ENCODE measurements at places on chromosomes 7 and 10.

DNA sequence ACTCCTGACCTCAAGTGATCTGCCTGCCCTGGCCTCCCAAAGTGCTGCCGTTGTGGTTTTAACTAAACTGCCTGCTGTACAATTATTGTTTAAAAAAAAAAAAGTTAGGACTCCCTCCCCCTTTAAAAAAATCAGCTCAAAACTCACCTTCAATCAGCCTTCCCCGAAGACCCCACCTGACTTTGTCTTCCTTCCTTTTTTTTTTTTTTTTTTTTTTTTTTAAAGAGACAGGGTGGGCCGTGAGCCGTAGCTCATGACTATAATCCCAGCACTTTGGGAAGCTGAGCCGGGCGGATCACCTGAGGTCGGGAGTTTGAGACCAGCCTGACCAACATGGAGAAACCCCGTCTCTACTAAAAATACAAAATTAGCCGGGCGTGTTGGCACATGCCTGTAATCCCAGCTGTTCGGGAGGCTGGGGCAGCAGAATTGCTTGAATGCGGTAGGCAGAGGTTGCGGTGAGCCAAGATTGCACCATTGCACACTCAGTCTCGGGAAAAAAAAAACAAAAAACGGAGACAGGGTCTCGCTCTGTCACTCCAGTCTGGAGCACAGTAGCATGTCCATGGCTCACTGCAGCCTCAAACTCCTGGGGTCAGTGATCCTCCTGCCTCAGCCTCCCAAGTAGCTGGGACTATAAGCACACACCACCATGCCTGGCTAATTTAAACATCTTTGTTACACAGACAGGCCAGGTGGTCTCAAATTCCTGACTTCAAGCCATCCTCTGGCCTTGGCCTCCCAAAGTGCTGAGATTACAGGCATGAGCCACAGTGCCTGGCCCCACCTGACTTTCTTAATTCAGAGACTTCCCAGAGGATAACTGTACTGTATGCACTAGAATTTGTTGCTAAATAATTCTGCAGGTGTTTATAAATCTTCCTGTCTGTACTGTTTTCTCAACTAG, 3.2 kb downstream of the FIS1 start:
- no peak for DNase-seq

- no peak for DNase-seq
Observed at GRCh38 chr7:94394437-94395140, at the start of gene COL1A2. COL1A2 (plus strand) TSS chr7:94394895; CDS start chr7:94395032, 137 bp downstream.

GRCh38 chr10:29966269-29966668, 93.1 kb downstream of the JCAD start:
- no peak for DNase-seq

GRCh38 chr7:92889081-92889480, 52.7 kb upstream of the CDK6 start:
- DNase-seq: no peak

- no peak for DNase-seq
Observed at GRCh38 chr10:18238870-18239485, 98.8 kb downstream of the CACNB2 start.

DNA sequence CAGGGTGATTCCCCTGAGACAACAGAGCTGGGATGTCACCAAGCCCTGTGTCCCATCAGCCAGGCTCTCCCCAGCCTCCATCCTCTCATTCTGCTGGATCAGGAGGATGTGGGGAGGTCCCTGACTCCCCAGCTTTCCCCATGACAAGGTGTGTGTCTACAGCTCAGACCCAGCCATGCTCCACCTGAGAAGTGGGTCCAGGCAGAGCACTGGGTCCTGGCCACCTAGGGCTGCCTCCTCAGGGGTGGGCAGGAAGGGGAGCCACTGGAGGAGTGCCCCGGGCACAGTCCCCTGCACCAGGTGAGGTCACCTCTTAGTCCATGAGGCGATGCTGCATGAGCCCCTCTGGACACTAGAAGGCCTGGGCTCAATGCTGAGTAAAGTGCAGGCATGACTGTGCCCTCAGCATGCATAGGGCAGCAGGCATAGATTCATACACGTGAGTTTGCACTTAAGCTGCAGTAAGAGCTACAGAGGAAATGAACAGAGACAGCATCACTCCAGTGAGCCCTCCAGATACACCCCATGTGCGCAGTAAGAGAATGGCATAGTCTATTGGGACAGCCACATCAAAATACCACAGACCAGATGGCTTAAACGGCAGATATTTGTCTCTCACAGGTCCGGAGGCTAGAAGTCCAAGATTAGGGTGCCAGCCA, 48.3 kb downstream of the ALOX5 start:
- no peak for DNase-seq

GRCh38 chr7:15938115-15938514, 251.6 kb upstream of the MEOX2 start:
- no peak for DNase-seq

DNA sequence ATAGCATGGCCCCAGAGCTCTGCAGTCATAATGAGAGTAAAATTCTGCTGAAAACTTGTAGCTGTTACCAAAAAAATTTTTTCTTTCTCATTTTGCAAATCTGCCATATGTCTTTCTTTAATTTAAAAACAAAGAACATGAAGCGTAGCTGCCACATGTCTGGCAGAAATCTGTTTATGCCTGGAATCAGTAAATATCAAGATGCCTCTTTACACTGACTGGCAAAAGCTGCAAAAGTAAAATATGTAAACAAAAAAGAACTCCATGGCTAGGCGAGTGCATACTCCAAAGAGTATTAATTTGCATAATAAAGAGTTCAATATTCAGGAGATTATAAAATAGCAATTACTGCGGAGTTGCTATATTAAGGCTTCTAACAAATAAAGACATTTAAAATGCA, 130.9 kb upstream of the SP8 start:
- DNase-seq: no peak

DNA sequence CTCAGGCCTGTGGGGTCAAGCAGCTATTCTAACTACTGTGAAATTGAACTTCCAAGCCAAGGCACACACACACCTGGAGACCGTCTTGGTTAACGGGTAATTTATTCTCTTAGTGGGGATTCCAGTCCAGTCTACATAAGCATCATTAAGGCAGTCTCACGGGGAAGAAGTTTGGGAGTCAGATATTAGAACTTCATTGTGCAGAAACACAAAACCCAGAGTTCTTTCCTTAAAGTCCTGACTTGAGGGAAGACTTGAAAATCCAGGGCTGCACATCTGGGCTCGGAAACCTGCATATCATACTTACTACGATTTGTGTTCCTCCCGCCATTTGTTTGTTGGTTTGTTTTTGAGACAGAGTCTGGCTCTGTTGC, 112.0 kb downstream of the PTPRN2 start:
- no peak for DNase-seq

DNA sequence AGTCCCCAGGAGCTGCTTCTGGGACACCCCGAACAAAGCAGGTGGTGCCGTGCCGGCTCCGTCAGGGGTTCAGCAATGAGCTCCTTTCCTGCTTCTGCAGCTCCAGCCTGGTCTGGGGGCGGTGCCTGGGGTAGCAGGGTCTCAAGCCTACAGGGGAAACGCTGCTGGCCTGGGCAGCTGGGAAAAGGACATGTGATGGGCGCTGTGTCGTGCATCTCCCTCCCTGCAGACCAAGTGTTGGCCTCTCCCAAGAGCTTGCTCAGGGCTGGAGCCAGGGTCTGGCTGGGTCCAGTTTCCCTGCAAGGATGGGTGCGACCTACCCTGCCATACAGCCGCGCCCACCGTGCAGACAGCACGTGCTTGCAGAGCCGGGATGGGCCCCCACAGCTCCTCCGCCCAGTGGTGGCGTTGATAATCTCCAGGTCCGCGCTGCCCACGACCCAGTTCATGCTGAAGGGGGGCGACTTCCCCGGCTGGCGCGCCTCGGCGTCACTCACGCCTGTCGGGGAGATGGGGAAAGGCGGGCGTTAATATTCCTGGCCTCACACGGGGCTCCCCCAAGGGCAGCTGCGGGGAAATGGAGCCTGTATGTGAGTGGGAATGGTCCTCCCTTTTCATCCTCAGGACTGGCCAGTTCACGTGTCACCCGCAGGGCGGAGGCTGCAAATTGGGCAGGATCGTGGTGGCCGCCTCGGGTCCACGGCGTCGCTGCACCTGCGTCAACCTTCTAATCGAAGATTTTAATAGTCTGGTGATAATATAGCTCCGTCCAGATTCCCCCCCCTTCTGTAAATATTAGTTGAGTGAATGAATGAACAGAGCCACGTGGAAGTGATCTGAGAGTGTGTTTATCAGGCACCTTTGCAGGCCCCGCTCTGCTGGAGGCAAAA, 128.6 kb downstream of the WDR37 start:
- no peak for DNase-seq

DNA sequence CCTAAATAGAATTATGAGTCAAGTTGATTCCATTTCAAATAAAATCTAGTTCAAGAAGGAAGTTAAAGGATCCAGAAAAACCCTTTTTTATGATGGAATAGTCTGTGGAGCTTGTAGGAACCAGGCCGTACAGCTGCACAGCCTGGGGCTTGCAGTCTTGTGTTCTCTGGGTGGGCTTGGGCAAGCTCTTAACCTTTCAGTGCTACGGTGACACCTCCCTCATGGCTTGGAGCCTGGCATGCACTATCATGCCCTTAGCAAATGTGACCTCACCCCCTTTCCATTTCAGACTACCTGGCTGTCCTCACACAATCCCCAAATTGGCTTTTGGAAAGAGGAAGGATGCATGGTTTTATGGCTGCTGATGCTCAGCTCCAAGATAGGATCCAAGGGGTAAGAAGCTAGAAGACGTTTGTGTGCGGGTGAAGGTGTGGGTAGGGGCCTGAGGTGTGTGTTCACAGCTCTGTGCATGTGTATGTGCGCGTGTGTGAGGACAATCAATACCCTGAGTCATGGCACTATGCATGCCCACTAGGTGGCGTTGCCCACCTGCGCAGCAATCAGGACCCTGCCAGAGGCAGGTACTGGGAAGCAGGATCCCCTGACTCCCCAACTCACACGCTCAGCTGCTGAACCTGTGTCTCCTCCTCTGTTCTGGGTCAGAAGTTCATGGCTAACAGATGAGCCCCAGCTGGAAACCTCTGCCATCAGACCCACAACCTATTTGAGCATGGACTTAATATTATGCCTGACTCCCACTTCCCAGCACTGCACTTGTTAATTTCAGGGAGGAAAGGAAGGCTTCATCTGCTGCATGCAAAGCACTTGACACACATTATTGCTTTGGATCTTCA, 113.4 kb downstream of the PTPN20 start:
- no peak for DNase-seq

DNA sequence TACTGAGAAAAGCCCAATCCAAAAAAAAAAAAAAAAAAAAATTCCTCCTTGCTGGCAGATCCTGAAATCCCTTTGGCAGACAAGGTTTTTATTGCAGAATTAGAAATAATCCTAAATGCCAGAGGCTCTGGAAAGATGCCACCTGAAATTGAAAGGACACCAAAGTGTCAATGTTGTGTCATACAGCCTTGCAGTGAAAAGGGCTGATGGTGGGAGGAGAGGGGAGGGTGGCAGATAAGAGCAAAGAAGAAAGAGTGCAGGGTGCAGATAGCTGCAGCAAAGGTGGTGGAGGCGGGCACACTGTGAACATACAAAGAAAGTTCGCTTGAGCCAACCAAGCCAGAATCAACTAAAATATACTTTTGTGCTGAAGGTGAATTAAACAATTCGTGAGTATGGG, 8.2 kb upstream of the OPTN start:
- no peak for DNase-seq

- DNase-seq: no peak
Observed at GRCh38 chr7:81301815-81302214, 383.0 kb upstream of the SEMA3C start.

GRCh38 chr7:104976966-104977636, 36.9 kb upstream of the KMT2E start:
- DNase-seq: no peak

GRCh38 chr10:114624951-114625780, 32.9 kb downstream of the ABLIM1 start:
- DNase-seq: no peak

GRCh38 chr7:101330011-101330484, 8.4 kb upstream of the IFT22 start:
- DNase-seq: no peak

GRCh38 chr7:79774150-79774549, 320.7 kb upstream of the MAGI2 start:
- DNase-seq: no peak

- no peak for DNase-seq
Observed at GRCh38 chr7:6032641-6033040, 1.5 kb downstream of the ANKRD61 start.

GRCh38 chr10:114021717-114022680, 21.7 kb upstream of the ADRB1 start:
- peak; percentile 9 for DNase-seq

- DNase-seq: no peak
Observed at GRCh38 chr7:94997547-94997946, 90.2 kb downstream of the PPP1R9A start.

- no peak for DNase-seq
Observed at GRCh38 chr7:39605087-39605486, 18.3 kb upstream of the RALA start.

DNA sequence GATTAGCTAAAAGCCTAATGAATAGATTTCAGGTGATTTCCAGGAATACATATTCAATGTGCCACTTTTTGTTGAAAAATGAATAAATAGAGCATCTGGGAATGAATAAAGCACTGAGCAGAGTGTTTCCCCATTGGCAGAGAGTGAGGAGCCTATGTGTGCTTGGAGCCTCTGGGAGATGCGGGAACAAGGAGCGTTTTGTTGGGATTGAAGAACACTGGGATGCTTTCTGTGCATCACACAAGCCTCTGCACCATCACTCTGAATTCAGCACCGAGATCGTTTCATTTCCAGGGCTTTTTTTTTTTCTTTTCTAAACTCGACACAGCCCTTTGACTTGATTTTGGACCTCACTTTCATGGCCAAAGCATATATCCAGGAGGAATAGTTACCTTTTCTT, 111.4 kb downstream of the BAMBI start:
- no peak for DNase-seq

DNA sequence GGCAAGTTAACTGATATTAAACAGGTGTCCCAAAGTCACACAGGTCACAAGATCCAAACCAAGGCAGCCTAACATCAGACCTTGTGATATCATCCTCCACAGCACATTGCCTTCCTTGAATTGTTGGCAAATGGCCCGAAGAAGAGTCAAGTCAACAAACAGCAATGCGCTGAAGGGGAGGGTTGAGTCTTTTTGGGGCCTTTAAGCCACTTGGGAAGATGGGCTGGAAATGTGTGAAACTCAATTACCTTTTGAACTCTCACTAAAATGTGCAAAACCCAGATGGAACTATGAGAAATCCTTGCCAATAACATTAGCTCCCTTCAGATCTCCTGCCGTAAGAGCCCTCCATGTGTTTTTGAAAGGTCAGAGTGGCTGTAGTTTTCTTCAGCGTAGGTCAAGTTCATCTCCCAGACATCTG, 47.9 kb upstream of the STK17A start:
- DNase-seq: no peak

DNA sequence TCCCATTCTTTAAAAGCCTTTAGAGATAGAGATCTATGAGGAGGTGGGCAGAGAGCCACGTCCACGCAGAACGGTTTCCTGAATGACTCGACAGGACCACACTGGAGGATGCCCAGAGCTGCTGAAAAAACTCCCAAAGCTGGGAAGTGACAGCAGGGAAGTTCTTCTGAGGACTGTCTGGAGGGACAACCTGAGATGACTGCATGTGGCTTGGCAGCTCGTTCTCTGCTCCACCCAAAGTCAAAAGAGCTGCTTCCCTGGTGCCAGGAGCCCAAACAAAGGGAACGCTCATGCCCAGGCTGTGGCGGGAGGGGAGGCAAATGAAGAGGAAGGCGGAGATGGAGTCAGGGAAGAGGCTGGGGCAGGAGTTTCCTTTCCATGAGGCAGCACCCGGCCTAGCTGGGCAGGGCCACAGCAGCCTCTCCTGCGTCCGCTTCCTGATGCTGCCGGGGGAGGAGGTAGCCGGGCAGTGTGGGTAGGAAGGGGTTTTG, 95.4 kb downstream of the CCDC3 start:
- DNase-seq: no peak
